Stimulated activated CD4-positive, alpha-beta T cell treated with anti-CD3 and anti-CD28 coated beads, Interleukin-4, amount 100 ng/mL, for 1 hour (primary cell): ENCODE measurements at places on chromosomes 12 and 14.

DNA sequence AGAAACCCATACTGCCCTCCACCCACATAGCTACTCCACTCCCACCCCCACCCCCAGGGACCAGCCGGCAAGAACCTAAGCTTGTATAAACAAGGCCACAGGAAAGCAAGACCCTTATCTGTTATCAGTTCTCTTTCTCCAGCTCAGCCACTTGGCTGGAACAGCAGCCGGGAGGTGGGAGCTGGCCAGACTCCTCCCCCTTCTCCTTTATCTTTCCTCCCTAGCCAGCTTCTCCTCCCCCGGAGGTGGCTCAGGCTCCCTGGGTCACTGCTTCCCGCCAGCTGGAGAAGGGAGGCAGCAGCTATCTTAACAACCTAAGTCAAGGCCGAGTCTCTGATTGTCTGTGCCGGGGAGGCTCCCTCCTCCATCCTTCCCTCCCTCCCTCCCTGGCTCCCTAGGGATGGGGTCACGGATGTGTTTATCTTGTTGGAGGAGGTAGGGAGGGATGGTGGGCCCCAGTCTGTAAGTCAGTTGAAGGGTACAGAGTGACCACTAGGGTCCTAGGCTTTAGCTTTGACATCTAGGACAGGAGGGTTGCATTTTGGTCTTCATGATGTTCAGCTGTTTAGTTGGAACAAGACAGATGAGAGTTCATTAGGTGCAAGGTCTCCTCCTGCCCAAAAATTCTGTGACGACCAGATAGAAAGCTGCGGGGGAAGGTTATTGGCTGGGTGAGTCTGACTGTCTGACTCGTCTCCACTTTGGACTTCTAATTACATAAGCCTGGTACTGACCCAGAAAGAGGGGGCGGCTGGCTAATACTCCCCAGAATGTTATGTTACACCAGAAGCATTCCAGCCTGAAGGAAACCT lies 29.7 kb downstream of the ZFP36L1 start:
- no peak for DNase-seq

DNA sequence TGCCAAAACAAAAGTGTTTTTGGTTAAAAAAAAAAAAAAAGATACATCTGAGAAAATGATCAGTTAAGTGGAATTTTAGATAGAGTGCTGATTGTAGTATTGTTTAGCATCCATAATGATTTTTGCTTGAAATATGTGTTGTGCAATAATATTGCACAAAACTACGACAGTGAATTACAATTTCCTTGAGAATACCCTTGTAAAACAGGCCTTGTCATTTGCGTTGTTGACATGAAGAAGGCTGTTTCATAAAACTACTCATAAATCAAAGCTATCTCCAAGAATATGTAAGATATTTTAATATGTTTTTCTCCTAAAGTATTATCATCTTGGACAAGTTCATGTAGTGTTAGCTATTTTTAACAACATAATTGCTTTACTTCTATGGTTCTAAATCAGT lies 1077.0 kb downstream of the LRFN5 start:
- DNase-seq, result no peak

- DNase-seq, result no peak
These were observed 114.8 kb upstream of the RFLNA start for GRCh38 chr12:124179936-124180607.

DNA sequence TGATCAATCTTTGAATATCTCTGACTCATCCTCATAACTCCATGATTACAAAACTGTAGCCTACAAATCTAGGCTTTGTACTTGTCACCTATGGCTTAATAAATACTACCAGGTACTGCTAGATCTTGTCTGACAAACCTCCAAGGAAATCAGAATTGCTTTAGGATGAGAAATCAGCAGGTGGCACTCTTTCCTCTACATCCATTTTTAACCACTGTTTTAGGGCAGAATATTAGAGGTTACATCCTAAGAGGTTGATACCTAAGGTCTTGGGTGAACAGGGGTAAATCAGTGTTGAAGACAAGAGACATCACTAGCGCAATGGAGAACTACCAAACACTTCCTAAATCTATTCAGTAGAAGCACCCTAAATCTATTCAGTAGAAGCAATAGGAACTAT lies 63.1 kb upstream of the SOX5 start:
- DNase-seq, result no peak

GRCh38 chr12:6465467-6466183 lies 4.9 kb downstream of the VAMP1 start:
- DNase-seq, result no peak

DNA sequence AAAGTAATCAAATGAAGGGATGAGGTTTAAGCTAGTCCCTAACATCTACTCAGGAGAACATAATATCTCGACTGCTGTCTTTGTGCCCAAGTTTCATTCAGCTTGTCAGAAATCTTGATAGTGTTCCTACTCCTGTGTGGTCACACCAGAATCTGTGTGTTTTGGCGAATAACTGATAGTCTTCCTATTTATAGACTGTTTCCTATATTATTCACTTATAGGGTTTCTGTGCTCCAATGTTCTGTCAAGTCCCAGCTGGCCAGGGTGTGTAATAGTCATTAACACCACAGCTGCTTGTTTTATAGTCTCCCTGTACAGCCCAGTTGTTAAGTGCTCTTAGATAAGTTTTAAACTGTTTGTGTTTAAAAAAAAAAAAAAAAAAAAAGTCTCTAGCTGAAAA lies 45.9 kb downstream of the GPR135 start:
- DNase-seq, result no peak

DNA sequence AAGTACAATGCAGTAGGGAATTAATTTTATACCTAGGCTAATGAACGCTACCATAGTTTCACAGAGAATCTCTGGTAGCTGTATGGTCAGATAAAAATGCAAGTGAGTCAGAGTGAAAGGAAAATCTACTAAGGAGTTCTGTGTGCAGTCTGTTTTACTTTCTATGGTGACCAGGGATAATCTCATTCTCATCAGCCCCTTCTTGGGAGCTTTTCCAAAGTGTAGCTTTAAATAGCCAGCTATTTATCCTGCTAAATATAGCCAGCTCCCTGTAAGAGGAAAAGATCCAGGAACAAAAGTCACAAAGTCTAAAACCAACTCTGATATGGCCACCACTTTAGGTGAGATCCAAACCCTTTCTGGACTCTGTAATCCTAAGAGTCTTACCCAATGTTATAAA lies 75.5 kb downstream of the TMEM116 start:
- DNase-seq, result no peak

DNA sequence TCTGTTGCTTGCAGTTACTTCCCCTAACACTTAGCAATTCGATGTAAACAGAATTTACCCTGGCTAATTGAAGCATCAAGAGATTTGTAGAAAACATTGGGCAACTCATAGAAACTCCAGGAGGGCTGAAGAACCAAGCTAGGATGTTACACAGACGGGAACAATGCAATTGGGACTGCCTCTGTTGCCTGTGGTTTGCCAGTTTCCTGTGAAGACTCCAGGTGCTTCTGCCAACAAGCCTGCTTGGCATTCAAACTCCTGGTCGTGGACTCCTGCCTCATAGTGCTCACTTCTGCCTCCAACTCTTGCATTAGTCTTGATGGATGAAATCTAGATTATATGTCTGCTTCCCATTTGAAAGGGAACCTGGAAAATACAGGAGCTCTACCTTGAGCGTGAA lies 246.0 kb downstream of the BMP4 start:
- DNase-seq, result no peak

GRCh38 chr14:99899578-99900178 lies 106.5 kb downstream of the EML1 start:
- DNase-seq, result no peak

GRCh38 chr14:74514471-74514941 lies 20.9 kb downstream of the ISCA2 start:
- no peak for DNase-seq

- no peak for DNase-seq
These were observed 44.3 kb upstream of the TMPO start for GRCh38 chr12:98471085-98471484.

- no peak for DNase-seq
These were observed 34.4 kb upstream of the TSPAN9 start for GRCh38 chr12:3042826-3043225.

GRCh38 chr14:93369713-93370266 lies 22.8 kb downstream of the COX8C start:
- DNase-seq, result no peak
